ENCODE measurements at places on chromosomes 13 and 19. TPM values are rescaled to one million over a fixed set of nuclear protein-coding genes. Genes with fewer than 3 reads are reported as not detected.

The AP1M2 gene
- 39.1 TPM for total RNA-seq

The FKBP8 gene
- total RNA-seq, result 76.6 TPM

The SIAH3 gene
- total RNA-seq, result not detected

The RCBTB1 gene
- total RNA-seq, result 8.2 TPM

The KLC3 gene
- 2.4 TPM for total RNA-seq

Data from pancreas (tissue), 10 donors.